ENCODE measurements at places on chromosomes 3 and 15. TPM values are rescaled to one million over a fixed set of nuclear protein-coding genes. Genes with fewer than 3 reads are reported as not detected.

The GASK1A gene
- total RNA-seq = 0.09 TPM

The ATP13A5 gene
- not detected for total RNA-seq

The CORO2B gene
- 0.98 TPM for total RNA-seq

The BTBD1 gene
- 112 TPM for total RNA-seq

The SKOR1 gene
- 0.11 TPM for total RNA-seq

The CPLX3 gene
- total RNA-seq = not detected

The AADACL2 gene
- total RNA-seq = not detected

The SPESP1 gene
- total RNA-seq = 2.6 TPM

The TM2D3 gene
- total RNA-seq = 104 TPM

The ACSBG1 gene
- not detected for total RNA-seq

The ADGRG7 gene
- total RNA-seq = not detected

The ASB14 gene
- total RNA-seq = not detected

The LNP1 gene
- 0.34 TPM for total RNA-seq

The PAK6 gene
- not detected for total RNA-seq

The ALAS1 gene
- 37.6 TPM for total RNA-seq

The SERPINI1 gene
- 1.4 TPM for total RNA-seq

The PLA2G4E gene
- not detected for total RNA-seq
